ENCODE measurements at places on chromosomes 6 and 20.

DNA sequence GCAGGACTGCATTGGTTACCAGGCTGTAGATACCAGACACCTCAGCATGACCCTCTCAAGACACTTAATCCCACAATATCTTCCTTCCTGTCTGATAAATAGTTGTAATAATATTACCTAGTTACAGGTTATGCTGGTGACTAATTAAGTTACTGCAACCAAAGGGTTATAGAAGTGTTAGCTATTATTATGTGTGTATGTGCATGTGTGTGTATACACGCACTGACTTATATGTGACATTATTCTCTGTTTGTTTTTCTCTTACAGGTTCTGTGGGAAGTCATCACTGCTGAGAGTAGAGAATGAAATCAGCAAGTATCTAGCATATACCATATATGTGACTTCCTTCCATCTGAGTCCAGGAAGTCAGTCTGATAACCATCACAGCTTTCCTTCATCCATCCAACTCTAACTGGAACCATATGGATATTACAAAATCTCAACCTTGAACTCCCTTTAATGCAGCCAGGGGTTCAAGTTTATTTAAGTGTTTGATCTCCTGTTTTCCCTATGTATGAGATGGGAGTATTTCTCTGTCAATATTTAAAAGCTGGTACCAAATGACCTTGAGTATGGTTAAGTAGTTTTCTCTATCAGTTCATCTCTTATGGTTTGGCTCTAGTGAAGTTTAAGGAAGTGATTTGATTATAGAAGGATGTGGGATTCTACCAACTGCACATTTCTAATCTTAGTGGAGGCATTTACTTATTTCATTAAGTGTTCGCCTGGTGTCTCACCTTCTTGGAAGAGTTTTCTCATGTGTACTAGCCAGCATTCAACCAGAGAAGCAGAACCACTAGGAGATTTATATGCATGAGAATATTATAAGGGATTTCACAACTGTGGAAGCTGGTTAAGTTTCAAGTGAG, 313.2 kb downstream of the HIVEP2 start:
- no peak for DNase-seq

DNA sequence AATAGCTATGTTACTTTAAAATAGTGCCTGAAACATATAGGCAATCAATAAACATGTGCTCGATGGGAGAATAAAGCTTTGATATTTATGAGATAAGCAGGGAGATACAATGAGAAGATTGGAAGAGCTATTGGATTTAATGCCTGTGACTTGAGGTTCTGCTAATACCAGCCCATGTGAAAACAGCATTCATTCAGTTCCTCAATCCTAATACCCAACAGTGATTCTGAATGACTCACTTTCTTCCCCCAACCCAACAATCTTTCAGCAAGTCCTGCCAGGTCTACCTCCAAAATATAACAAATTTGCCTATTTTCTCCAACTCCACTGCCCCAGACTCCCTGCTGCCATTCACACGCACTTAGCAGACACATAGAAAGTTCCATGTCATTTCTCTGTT, 26.6 kb upstream of the KLHL31 start:
- DNase-seq = no peak

- no peak for DNase-seq
Observed at GRCh38 chr6:93226822-93227221, 192.5 kb downstream of the EPHA7 start.

GRCh38 chr6:21396313-21396712, 197.2 kb upstream of the SOX4 start:
- DNase-seq = no peak

GRCh38 chr6:105179244-105180065, at the start of gene POPDC3:
TSS of gene POPDC3 (minus strand) at chr6:105180014. CDS start at chr6:105161909, 18,105 bp downstream.
- DNase-seq = no peak

- no peak for DNase-seq
Observed at GRCh38 chr6:41156771-41157170, 2.6 kb upstream of the TREML1 start.

GRCh38 chr6:168273441-168274036, 46.0 kb downstream of the DACT2 start:
- DNase-seq = no peak

GRCh38 chr6:84707171-84707570, 57.2 kb downstream of the TBX18 start:
- DNase-seq = no peak

GRCh38 chr6:166023273-166023989, 144.2 kb downstream of the TBXT start:
- no peak for DNase-seq

DNA sequence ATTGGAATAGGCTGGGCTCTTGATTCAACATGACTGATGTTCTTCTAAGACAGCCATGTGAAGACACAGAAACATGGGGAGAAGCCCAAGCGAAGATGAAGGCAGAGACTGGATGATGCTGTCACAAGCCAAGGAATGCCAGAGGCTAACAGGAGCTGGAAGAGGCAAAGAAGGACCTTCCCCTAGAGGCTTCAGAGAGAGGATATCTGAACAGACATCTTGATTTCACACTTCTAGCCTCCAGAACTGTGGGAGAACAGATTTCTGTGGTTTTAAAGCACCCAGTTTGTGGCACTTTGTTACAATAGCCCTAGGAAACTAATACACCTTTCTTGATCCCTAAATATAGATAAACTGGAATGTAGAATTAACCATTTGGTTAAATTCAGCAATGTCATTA, 127.0 kb downstream of the EDN1 start:
- DNase-seq = no peak

DNA sequence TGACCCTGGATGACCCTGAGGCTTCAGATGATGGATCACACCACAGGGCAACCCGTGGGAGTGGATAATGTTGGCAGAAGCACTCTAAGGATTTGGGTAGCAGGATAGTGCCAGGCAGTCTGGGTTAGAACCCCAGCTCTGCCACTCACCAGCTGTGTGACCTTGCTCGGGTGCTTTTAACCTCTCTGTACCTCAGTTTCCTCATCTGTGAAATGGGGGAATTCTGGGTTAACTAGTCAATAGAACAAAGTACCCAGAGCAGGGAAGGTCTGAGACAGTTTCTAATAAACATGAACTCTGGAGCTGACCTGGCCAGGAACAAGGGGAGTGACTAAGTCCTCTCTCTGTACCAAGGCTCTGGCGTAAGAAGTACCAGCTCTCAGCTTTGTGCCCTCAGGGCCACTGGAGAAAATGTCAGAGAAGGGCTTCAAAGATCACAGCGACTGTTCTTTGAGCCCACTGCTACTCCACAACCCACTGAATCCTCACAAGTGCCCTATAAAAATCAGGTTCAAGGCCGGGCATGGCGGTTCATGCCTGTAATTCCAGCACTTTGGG, 14.7 kb upstream of the NOL4L start:
- DNase-seq = no peak

DNA sequence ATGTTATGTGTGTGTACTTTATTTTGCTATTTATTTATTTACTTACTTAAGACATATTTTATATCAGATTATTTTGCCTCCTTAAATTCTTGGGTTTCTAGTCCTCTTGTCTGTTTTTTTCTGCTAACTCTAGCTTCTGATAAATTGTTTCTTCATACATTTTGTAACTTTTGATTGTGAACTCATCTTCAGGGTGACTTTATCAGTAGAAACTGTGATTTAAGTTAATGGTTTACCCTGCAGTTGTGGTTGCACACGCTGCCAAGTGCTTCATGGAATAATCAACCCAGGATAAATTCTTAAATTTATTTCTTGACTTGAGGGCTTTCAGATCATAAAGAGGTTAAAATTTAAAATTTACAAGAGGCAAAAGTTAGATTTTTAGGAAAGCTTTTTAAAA, 173.3 kb downstream of the CENPW start:
- DNase-seq = no peak

- DNase-seq = no peak
Observed at GRCh38 chr6:73085443-73085871, 139.8 kb downstream of the KHDC1L start.
